Inflammatory macrophage treated with lipopolysaccharide for 4 hours (primary cell): ENCODE measurements at places on chromosomes 6 and 20.

DNA sequence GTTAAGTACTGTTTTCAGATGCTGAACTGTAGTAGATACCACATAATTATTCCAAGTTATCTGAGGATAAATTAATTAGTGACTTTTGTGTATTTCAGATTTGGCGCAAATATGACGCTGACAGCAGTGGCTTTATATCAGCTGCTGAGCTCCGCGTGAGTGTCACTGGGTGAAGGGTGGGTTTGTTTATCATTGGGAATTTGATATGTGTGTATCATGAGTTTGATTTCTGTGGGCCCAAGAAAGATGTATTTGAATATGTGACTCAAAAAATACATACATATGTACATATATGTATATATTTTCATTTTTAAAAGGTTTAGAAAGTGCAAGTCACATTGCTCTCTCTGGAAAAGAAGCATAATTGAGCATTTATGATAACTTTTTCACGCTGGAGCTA, 17.4 kb downstream of the SCGN start:
- DNase-seq = no peak

- no peak for DNase-seq
Measured at GRCh38 chr6:44441091-44441855, 53.8 kb downstream of the CDC5L start.

DNA sequence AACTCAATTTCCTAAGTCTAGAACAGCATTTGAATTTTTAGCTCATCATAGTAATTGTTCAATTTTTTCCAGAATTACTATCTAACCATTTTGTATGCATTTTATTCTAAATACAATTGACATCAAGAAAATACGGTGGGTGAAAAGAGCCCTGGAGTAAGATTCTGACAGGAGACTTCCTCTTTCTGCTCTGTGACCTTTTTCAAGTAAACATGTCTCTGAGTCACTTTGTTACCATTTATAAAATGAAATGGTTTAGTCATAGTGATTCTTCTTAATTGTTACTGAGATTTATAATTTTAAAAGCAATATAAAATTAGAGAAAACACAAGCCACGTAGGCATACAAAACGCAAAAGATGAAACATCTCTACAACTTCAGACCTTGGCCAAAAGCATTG, 80.2 kb downstream of the PLCB1 start:
- peak; percentile 79 for DNase-seq

- DNase-seq = no peak
Measured at GRCh38 chr20:42907730-42908129, 282.0 kb downstream of the PTPRT start.

GRCh38 chr6:119071576-119071975, 6.9 kb downstream of the FAM184A start:
- DNase-seq = no peak

DNA sequence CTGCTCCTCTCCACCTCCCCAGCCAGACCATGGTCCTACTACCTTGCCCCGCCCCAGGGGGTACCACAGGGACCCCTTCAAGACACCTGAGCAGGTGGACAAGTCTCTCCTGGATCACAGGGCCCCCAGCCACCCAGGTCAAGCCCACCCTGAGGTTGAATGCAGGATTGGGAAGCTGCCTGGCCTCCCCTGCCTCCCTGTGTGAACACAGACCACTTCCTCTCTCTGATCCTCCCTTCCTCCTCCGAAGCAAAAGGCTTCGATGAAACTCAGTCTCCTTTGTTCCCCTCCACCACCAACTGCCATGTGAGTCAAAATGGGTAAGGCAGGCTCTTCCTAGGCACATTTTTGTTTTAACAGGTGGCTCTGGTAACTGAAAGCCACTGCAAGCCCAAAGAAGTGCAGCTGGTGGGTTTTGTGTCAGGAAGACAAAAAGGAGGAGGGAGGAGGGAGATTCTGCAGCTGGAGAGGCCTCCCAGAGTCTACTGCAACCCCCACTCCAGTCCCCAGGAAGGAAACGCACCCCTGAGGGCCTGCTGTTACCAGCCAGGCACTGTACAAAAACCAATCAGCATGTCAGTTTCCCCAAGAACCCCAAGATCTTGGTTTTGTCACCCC, 5.4 kb downstream of the ADA start:
- peak; percentile 80 for DNase-seq

- DNase-seq = peak; percentile 68
Measured at GRCh38 chr6:106339334-106340029, 13.9 kb upstream of the ATG5 start.

- DNase-seq = peak; percentile 51
Measured at GRCh38 chr6:15061180-15061641, 184.7 kb upstream of the JARID2 start.
